ENCODE measurements at places on chromosomes 3 and 15. TPM values are rescaled to one million over a fixed set of nuclear protein-coding genes. Genes with fewer than 3 reads are reported as not detected.

- no peak for DNase-seq
Observed at GRCh38 chr3:131620977-131621376, 118.2 kb upstream of the MRPL3 start.

DNA sequence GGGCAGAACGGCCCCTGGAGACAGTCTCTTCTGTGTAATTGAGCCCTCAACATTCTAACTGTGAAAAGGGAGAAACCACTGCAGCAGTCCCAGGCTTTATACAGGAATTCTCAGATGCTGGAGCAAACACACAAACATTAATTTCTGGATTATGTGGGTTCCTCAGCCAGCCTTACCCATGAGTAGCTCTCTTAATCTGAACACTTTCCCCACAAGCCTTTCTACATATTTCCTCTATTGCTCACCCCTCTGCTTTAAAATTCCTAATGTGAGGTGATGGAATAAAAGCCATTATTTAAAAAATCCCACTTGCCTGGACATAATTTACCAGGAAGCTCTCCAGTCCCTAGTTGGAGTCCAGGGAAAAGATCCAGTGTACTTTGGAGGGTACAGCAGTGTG is 139.0 kb downstream of the CTNNB1 start:
- no peak for DNase-seq

- DNase-seq: no peak
Observed at GRCh38 chr15:26378304-26378703, 394.6 kb downstream of the GABRB3 start.

DNA sequence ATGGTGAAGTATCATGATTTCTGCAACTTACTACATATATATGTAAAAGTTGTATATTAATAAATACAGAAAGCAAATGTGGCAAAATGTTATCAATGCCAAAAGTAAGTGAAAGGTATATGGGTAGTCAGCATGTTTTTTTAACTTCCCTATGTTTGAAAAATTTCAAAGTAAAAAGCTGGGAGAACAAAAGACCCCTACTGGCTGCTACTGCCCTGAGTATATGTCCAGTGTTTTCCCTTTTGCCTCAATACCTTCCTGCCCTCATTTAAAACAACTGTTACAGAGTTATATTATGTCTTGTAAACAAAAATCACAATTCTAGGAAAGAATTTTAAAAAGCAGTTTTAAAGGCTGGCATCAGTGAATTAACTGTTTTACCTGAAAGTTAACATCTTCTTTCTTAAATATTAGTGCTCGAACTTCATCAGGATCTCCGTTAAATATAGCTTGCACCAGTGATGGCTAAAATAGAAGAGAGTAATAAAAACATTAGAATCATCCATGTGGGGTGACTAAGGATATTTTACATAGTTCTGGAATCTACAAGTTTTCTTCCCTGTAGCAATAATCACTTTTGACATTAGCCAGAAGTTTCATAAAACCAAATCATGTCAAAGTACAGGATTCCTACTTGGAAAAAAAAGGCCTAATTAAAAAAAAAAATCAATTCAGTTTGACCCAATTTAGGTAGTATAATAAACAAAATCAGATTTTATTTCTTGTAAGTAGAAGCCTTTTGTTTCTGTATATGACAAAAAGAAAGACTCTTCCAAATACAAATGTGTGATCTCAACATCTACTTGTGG is 2.7 kb downstream of the ANKRD28 start:
- DNase-seq: no peak

GRCh38 chr3:195250473-195251251 is 20.3 kb downstream of the XXYLT1 start:
- DNase-seq: no peak

DNA sequence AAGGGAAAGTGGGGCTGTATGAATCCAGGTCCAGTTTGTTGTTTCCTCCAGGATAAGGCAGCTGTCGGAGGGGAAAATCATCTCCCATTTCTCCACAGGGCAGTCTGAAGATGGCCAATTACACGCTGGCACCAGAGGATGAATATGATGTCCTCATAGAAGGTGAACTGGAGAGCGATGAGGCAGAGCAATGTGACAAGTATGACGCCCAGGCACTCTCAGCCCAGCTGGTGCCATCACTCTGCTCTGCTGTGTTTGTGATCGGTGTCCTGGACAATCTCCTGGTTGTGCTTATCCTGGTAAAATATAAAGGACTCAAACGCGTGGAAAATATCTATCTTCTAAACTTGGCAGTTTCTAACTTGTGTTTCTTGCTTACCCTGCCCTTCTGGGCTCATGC is 911 bp downstream of the CCRL2 start:
- DNase-seq: no peak

- no peak for DNase-seq
Observed at GRCh38 chr3:106228271-106228670, 359.5 kb upstream of the CBLB start.

DNA sequence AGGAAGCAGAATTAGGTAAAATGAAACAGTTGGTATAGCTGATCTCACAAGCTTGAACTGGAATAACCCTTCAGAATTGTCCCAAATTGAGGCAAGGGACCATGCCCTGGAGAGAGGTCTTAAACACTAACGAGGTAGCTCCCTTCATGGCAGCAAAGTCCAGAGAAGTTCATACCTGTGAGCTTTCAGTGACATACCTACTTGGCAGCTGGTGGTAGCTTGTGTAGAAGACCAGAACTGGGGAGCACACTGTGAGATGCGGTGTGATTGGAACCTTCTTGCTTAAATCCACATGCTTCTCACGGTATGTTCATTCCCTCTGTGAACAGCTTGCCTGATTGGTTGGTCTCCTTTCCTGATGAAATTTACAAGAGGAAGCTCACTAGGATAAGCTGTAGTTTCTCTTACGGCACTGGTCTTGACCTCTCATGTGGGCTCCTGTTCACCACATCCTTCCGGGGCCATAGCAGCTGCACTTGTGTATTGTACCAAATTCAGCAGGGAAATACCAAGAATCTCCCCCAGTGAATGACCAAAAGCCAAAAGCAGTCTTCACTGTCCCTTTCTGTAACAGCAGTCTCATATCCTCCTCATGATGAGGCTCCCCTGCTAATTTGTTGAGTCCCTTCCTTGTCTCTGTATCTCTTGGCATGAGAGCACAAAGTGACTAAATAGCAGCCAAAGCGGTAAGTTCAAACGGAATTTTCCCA is 483.7 kb upstream of the FRG2C start:
- no peak for DNase-seq

DNA sequence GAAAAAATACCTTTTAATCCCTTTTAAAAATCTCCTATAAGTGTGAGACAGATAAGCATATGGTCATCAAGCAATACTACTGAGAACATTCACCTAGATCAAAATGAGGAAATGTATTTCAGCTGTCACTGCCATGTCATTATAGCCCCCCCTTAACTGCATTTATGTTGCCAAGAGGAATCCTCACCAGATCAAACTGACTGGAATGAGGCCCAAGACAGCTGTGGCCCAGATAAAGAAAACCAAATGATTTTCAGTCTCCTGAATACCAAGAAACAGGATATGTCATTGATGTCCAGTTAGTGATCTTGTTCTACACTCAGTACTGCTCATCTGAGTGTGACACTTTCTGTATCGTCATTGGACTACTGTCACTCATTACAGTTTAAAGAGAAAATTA is 35.1 kb upstream of the CPB1 start:
- DNase-seq: no peak

GRCh38 chr3:8423307-8423706 is 78.3 kb upstream of the LMCD1 start:
- no peak for DNase-seq

GRCh38 chr3:49076646-49077045 is 17.2 kb downstream of the QRICH1 start:
- DNase-seq: no peak

GRCh38 chr15:60720493-60721256 is 241.7 kb upstream of the ICE2 start:
- DNase-seq: no peak

GRCh38 chr15:66294157-66294931 is 976 bp downstream of the DIS3L start:
- DNase-seq: no peak

DNA sequence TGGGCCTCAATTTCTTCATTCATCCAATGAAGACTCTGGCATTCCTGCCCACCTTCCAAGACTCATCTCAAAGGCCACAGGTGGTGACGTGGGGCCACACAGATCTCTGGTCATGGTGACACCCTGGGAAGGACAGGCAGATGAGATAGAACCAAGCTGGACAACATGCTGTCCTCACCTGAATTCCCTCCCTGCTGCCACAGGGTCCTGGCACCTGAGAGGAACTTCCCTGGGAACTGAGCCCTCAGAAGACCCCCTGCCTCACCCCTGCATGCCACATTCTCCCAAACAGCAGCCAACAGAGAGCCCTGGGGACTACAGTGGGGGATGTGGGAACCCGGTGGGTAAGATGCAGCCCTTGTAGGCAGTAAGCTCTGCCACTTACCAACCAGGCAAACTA is 10.7 kb downstream of the KLF15 start:
- DNase-seq: peak; percentile 37

- no peak for DNase-seq
Observed at GRCh38 chr15:38624244-38625205, 59.9 kb upstream of the RASGRP1 start.

DNA sequence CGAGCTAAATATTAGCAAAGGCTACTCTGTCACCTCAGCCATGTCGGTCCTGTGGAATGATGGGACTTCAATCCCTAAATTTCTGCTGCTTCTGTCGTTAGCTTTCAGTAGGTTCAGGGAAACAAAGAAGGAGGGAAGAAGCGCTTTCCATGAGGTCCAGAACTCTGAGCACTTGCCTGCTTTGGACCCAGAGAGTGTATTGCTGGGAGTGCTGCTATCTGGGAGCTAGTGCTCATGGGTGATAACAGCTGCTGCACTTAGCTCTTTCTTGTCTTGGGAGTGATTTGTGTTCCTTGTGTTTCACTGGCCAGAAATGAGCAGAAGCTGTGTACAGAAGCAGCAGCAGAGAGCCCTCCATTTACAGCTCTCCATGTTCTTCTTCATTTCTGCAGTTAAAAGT is 369.8 kb downstream of the DIPK2A start:
- DNase-seq: no peak

GRCh38 chr15:55630858-55631257 is 42.7 kb upstream of the PYGO1 start:
- DNase-seq: no peak

GRCh38 chr15:38192496-38192895 is 60.1 kb upstream of the SPRED1 start:
- no peak for DNase-seq

GRCh38 chr15:71709808-71710418 is 100.4 kb upstream of the NR2E3 start:
- no peak for DNase-seq

DNA sequence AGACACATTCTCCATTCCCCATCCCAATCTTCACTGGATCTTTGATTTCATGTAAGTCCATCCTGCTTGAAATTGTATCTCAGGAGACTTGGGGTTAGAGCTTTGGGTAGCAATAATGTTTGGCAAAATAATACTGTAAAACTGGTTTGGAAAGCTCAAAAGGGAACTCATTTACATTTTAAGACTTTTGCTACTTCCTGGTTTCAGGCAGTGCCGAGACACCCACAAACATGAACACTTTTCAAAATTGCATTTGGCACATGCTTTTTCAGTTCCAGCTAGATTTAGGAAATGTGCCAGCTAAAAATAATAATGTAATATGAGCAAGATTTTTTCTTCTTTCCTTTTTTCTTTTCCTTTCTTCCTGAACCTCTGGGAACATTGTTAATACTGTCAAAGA is 145.7 kb upstream of the CBLB start:
- DNase-seq: no peak

Gene CELF6
- total RNA-seq: 1.7 TPM

Gene GOLGA6L4
- 1.1 TPM for total RNA-seq

Gene ADGRG7
- 24.7 TPM for total RNA-seq

Gene PPP1R14D
- not detected for total RNA-seq

Gene STXBP5L
- total RNA-seq: not detected

Gene CSPG4
- 0.14 TPM for total RNA-seq

Gene BDH1
- total RNA-seq: 340 TPM

Gene PLSCR2
- total RNA-seq: not detected

Gene GOLGA6L7
- total RNA-seq: not detected

Gene KBTBD12
- total RNA-seq: 0.22 TPM

Data from right lobe of liver (tissue), 6 donors.